ENCODE measurements at places on chromosomes 5 and 9.

GRCh38 chr9:106976772-106977171, 113.8 kb downstream of the ZNF462 start:
- no peak for DNase-seq

- no peak for DNase-seq
These were observed 51.5 kb downstream of the MYO10 start for GRCh38 chr5:16884595-16884994.

- DNase-seq = no peak
These were observed 14.0 kb upstream of the TRIM14 start for GRCh38 chr9:98132806-98133631.

GRCh38 chr5:130549884-130550561, 615.0 kb downstream of the HINT1 start:
- peak; percentile 11 for DNase-seq

DNA sequence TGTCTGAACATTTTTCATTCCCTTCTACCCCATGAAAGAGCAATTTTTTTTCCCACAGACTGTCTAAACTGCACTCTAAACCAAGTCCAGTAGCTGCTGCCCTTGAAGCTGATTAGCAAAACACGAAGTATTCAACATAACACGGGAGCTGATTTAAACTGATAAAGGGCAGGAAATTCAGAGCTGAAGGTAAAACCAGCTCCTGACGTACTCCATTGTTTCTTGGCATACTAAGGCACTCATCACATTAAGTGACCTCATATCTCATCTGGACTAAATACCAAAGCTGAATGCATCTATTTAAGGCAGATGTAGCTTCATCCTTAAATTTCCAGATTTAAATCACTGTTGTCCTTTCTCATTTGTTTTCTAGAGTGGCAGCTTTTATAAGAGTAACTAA, 12.0 kb downstream of the GDF9 start:
- no peak for DNase-seq

- DNase-seq = peak; percentile 49
These were observed 39.6 kb downstream of the RXRA start for GRCh38 chr9:134365791-134366222.

GRCh38 chr9:13450723-13451122, 171.2 kb upstream of the MPDZ start:
- no peak for DNase-seq

DNA sequence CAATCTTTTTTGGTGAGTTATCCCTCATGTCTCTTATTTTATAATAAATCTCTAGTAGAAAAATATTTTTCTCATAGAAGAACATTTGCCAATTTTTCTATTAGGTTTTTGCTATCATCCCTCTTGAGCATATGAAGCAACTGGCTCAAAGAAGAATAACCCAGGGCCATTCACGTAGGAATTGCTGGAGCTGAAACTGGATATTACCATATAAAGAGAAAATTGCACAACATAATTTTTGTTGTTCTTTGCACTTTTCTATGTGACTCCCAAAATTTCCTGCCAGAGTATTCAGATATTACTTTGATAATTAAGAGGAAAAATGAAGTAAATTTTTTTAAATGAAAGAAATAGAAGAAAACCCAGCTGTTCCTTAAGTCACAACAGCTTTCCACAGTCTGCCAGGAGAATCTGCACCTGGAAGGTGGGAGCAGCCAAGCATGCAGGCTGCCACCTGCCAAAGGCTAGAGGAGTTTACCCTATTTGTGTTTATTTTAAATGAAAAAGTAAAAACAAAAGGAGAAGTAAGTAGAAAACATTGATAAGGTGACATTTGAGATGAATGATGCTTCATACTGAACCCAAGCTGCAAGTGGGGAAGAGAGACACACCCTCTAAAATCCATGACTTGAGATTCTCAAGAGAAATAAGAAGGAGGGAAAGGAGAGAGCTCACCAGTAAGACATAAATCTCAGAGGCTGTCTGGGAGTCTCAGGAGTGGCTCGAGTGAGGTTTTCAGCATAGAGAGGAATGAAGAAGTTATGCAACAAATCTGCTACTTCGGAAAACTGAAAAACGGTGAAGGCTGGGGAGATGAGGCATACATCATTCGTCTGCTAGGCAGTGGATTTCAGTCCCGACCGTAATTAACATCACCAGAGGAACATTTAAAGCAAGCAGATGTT, 31.5 kb upstream of the FREM1 start:
- no peak for DNase-seq

DNA sequence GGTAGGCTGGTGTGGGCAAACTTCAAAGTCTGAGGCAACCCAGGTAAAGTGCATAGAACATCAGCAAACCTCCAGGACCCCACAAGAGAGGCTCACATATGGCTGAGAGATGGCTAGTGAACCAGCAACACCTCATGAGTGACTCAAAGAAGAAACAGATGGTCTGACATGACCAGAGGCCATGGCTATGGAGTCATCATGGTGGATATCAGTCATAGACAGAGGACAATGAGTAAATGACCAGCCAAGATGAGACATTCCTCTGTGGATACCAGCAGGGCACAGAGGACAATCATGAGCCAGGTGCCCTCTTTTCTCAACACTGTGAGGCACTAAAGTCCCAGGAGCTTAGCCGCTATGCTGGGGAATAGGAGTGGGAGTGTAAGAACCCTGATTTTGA, 180.8 kb downstream of the RASEF start:
- no peak for DNase-seq

DNA sequence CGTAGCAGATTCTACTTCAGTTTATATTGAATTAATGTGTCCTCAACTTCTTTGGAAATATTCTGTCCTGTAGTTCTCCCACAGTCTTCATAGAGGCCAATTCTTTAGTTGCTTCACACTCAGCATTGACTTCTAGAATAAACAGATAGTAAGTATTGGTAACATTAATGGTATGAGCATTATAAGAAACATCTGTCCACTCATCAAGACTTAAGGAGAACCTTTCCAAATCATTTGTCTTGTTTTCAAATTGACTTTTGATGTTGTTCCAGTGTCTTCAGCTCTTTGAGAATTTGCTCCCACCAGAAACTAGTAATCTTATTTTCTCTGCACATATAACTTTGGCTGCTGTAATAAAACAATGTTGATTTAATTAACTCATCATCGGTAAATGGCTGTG, 18.3 kb downstream of the RANBP17 start:
- DNase-seq = no peak

GRCh38 chr5:69492391-69492922, at the start of gene OCLN:
OCLN (plus strand) TSS chr5:69492790; CDS start chr5:69504245, 11,455 bp downstream.
- DNase-seq = no peak

DNA sequence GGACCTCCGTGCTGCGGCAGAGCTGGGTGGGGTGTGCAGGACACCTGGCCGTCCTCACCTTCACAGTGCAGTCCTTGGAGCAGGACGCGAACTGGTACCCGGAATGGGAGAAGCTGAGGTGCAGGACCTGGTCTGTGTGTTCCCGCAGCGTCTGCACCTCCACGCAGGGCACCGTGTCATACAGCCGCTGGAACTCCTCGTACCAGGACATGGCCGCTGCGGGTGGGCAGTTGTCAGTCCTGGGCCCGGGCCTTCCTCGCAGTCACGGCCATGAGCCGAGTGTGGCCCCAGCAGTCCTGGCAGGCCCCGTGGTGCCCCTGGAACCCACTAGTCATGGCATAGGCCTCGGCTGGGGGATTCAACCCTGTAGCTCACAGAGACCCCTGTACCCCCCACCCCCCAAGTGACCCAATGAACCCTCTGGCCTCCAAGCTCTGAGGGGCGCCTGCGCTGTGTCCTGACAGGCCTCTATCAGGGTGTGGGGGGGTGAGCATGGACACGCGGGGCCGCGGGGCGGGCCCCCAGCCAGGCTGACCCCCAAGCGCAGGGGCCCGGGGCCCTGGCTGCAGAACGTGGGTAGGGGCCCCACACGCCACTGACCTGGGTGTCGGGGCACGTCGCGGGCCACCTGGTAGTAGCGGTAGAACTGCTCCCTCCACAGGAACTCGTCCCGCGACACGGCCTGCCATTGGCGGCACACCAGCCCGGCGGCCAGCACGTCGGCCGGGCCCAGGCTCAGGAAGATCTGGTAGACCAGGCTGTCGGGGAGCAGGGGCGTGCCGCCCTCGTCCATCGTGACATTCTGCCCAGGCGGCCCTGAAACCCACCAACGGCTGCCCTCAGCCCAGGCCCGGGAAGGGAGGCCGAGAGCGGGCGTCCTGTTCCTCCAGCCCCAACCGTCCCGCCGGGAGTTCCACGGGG, 987 bp downstream of the FBXW5 start:
- DNase-seq = no peak

GRCh38 chr9:132986640-132987620, 8.4 kb downstream of the GFI1B start:
- no peak for DNase-seq

DNA sequence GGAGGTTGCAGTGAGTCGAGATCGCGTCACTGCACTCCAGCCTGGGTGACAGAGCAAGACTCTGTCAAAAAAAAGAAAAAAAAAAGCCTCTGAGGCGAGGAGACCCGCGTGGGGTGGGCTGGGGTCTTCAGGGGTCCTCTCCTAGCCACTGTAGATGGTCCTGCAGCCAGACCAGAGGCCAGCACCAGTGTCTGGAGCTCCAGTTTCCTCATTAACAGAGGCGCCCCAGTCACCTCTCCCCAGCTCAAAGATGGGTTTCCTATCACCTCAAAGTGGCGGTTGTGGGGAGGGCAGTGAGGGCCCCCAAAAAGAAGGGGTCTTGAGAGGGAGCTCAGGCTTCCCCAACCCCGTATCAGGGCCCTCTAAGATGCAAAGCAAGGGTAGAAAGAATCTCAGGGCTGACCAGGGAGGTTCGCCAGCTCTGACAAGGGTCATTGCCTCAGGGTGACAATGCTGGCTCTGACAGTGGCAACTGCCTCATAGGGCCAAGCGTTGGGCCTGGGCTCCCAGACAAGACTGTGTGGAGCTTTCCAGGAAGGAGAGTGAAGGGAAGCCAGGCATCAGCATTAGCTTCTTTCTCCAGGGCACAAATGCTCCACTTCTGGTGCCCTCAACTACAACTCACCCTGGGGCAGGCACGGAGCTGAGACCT, 15.0 kb downstream of the STK10 start:
- DNase-seq = no peak

- DNase-seq = no peak
These were observed 75.8 kb downstream of the AOPEP start for GRCh38 chr9:94802251-94802650.

GRCh38 chr5:111143910-111144309, 51.8 kb downstream of the WDR36 start:
- DNase-seq = peak; percentile 79

- peak; percentile 21 for DNase-seq
These were observed 144.0 kb upstream of the ZNF462 start for GRCh38 chr9:106718936-106719335.

DNA sequence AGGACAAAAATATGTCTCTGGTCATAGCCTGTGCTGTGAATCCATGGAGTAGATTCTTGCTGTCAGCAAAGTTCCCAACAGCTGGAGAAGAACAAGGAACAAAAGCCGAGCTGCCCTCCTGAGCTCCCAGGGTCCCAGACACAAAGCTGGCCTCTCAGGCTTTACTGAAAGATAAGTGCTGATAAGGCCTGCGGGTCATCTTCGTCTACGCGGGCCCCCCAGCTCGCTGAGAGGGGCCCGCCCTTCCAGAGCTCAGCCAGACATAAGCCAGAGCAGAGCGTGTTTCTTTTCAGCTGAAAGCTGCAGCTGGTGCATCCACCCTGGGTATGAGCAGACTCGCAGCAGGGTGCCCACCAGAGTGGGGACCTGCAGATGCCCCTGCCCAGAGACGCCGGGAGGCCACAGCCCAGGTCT, 84.7 kb downstream of the HSD17B3 start:
- DNase-seq = no peak

DNA sequence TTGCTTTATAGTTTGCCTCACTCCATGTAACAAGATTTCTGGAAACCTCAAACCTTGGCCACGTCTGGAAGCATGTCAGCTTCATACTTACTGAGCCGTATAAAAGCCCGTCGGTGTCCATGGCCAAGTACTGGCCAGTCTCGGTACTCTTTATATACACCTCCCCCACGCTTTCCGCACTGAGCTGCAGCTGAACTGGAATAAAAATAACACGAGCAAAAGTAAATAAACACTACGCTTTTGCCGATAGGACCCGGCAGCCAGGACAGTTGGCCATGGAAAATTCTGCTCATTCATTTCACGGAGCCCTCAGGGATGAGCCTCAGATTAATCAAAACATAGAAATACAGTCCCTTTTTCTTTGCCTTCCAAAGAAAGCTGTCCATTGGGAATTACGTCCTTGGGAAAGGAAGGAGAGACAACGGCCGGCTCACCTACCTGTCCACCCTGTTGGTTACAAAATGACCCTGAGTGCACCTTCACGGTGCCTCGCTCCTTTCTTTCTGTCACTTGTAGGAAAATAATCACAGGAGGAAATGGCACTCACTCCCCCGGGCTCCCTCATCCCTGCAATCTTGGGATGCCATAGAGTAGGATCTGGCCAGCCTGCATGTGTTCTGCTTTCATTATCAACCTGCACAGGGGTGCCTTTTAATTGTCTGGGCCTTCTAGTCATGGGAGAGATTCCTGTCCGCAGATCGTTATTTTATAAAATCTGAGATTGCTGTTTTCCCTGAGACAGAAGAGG, 85.1 kb downstream of the FGF1 start:
- DNase-seq = no peak

- DNase-seq = no peak
These were observed 233.8 kb downstream of the GADD45G start for GRCh38 chr9:89838621-89839020.

DNA sequence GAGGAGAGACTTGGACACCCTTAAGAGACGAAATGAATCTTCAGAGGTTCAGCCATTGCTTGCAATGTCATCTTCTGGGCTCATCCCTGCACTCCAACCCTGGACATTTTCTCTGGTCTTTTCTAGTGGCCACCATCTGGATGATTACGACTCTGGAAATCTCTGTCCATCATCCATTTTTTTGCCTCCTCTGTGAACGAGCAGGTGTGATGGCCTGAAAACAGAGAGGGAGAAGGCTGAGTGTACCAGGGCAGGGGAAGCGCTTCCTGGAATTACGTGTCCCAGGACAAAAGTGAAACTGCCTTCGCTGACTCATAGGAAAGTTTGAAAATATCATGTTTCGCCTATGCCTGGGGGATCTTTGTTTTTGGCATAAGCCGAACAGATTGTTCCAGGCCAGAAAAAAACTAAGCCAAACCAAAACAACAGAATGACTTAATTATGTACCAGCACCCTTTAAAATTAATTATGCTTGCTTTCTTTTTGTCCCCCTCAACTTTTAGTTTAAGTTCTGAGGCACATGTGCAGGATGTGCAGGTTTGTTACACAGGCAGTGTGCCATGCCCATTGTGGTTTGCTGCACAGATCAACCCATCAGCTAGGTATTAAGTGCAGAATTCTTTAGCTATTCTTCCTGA, 31.9 kb downstream of the ANKRD33B start:
- peak; percentile 60 for DNase-seq

- DNase-seq = no peak
These were observed 59.4 kb upstream of the CCNG1 start for GRCh38 chr5:163377982-163378381.

GRCh38 chr9:81801190-81801589, 111.8 kb upstream of the TLE1 start:
- DNase-seq = peak; percentile 94

- DNase-seq = no peak
These were observed 351.9 kb downstream of the NFIB start for GRCh38 chr9:13962006-13962405.

GRCh38 chr5:3424946-3425345, 170.7 kb upstream of the IRX1 start:
- no peak for DNase-seq

- DNase-seq = no peak
These were observed 16.7 kb downstream of the CEP78 start for GRCh38 chr9:78252616-78253015.

GRCh38 chr5:32536246-32536645, 49.1 kb upstream of the SUB1 start:
- DNase-seq = no peak

GRCh38 chr9:94656200-94656599, 16.9 kb upstream of the FBP1 start:
- DNase-seq = no peak
